ENCODE measurements at places on chromosomes 4 and X.

- DNase-seq: no peak
These were observed 3.9 kb downstream of the BMP2K start for GRCh38 chr4:78780093-78780492.

- no peak for DNase-seq
These were observed 28.7 kb downstream of the CCNG2 start for GRCh38 chr4:77185686-77186085.

- no peak for DNase-seq
These were observed 47.0 kb upstream of the FAT1 start for GRCh38 chr4:186770481-186771175.

- no peak for DNase-seq
These were observed 30.6 kb downstream of the SOWAHB start for GRCh38 chr4:76867377-76867776.

DNA sequence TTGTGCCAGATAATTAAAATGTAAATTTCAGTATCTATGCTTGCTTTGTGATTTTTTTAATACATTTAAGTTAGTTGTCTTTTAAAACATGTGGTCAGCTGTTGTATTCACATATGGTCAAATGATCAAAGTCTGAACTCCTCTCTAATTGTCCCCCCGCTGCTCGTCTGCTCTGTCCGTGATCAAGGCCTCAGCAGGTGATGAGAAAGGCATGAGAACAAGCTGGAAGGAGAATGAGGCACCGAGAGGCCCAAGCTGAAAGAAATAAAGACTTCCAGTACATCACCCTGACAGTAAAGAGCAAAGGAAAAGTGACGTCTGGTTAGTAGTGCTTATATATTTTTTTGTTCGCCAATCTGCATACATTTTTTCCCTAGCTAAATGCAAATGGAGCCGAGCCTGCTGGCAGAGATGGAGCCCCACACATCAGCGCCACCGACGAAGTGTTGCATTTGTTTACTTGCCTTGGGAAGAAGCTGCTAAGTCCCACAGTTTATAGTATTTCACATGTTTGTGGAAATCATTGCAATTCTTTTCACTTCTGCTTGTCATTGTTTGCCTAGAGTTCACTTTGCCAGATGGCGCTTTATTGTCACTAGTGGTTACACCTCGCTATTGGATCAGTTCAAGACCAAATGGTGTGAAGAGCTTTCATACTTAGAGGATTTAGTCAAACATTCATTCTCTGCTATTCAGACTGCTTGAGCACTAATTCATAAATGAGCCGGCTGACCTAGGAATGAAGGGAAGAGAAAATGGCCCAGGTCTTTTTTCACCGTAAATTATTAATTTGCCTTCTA, 181.5 kb downstream of the ZIC3 start:
- no peak for DNase-seq

DNA sequence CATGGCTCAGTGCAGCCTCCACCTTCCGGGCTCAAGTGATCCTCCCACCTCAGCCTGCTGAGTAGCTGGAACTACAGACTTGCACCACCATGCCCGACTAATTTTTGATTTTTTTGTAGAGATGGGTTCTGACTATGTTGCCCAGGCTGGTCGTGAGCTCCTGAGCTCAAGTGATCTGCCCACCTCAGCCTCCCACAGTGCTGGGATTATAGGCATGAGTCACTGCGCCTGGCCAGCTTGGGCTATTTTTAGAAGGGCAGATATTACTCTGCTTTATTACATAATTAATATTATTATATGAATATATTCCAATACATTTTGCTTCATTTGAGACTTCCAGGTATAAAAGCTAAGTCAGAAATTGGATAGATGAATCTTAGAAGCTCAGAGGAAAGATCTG, 143.7 kb upstream of the ANK2 start:
- DNase-seq: no peak

GRCh38 chrX:15916704-15917084, 62.1 kb upstream of the AP1S2 start:
- DNase-seq: no peak

GRCh38 chr4:3317656-3318211, 24.9 kb downstream of the RGS12 start:
- no peak for DNase-seq

GRCh38 chrX:2898846-2899512, 30.2 kb downstream of the ARSD start:
- DNase-seq: no peak

- no peak for DNase-seq
These were observed 30.8 kb downstream of the TNIP2 start for GRCh38 chr4:2725380-2725779.
